ENCODE measurements at places on chromosomes 5 and 9. TPM values are rescaled to one million over a fixed set of nuclear protein-coding genes. Genes with fewer than 3 reads are reported as not detected.

The ZNF883 gene
- 1.9 TPM for total RNA-seq

The APC gene
- total RNA-seq, result 19.8 TPM

The LEAP2 gene
- total RNA-seq, result 1.8 TPM

The SLC27A4 gene
- total RNA-seq, result 22.8 TPM

The CWC27 gene
- total RNA-seq, result 39.7 TPM

The NEK6 gene
- total RNA-seq, result 19.4 TPM

The PCDHAC1 gene
- not detected for total RNA-seq

The FOXD4L6 gene
- total RNA-seq, result not detected

The LCN9 gene
- not detected for total RNA-seq

The CD72 gene
- total RNA-seq, result 11.5 TPM

The C5orf58 gene
- not detected for total RNA-seq

The ZFP2 gene
- total RNA-seq, result 0.37 TPM

The C5 gene
- 1.3 TPM for total RNA-seq

The SPARC gene
- 0.66 TPM for total RNA-seq

The CSF1R gene
- not detected for total RNA-seq

The TMEM174 gene
- not detected for total RNA-seq

The PITX1 gene
- not detected for total RNA-seq

The OMD gene
- total RNA-seq, result not detected

The FOXD4 gene
- total RNA-seq, result 0.16 TPM

The GDF9 gene
- 0.26 TPM for total RNA-seq

The PCDHGB2 gene
- not detected for total RNA-seq

The OBP2B gene
- total RNA-seq, result not detected

The SLC25A2 gene
- total RNA-seq, result not detected

The FYB1 gene
- total RNA-seq, result 71.3 TPM

The SLC34A1 gene
- total RNA-seq, result not detected

The TUSC1 gene
- 0.14 TPM for total RNA-seq
